ENCODE measurements at places on chromosomes 13 and 19.
A peak's percentile ranks its signal among the peaks of the same experiment; 100 is the strongest.

DNA sequence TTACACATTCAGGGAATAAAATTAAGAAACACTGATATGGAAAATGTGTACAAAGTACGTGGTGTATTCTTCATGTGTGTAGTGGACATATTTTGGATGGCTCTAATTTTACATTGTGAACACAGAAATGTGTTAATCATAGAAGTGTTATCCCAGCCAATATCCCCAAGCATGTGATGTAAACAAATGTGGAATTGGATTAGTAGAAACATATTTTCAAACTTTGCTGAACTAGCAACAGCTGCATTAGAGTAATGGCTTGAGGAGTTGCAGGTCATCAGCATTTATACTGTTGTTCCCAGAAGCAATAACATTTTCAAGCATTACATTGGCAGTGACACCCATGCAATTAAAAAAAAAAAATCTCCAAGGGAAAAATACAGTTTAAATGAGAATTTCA lies 600.6 kb downstream of the SLITRK1 start:
- no peak for DNase-seq

- no peak for DNase-seq
Measured at GRCh38 chr13:43572656-43573360, 214.0 kb downstream of the ENOX1 start.

GRCh38 chr13:60707878-60708277 lies 310.9 kb downstream of the TDRD3 start:
- DNase-seq: no peak

GRCh38 chr19:58181902-58182576 lies 822 bp upstream of the ZNF274 start:
- peak; percentile 60 for DNase-seq

DNA sequence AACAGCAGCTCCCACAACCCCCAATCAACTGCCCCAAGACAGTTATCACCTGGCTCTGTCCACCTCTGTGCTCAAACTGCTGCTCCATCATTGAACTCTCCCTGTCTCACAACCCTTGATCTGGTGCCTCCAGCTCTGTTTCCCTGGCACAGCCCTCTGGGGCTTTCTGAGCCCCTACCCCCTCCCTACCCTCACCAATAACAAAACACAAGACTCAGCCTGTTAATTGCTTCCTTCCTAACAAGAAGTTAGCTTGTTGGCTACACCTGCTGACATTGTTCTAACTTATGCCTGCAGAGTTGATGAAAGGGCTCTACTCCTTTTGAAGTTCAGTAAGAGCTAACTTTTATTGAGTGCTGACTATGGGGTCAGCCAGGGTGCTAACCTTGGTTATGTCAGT lies 99.4 kb upstream of the FNDC3A start:
- DNase-seq: no peak

GRCh38 chr19:16628984-16629691 lies 1.1 kb upstream of the MED26 start:
- no peak for DNase-seq

- no peak for DNase-seq
Measured at GRCh38 chr19:2488942-2489731, 13.2 kb downstream of the GADD45B start.

DNA sequence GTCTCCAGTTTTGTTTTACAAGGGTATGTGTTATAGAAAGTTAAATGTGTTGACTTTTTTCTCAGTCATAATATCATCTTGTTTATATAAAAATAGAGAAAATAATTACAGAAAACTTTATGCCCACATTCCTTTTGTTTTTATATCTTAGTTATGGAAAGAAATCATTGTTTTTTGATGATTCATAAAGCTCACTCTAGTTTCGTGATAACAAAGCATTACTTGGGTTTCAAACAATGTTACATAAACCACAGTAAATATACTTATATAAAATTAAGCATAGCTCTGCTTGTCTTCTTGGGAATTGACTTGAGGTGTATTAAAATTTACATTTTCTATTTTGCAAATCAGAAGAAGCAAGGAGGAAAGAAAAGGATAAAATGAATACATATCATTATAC lies 111.8 kb downstream of the SGCG start:
- DNase-seq: no peak

DNA sequence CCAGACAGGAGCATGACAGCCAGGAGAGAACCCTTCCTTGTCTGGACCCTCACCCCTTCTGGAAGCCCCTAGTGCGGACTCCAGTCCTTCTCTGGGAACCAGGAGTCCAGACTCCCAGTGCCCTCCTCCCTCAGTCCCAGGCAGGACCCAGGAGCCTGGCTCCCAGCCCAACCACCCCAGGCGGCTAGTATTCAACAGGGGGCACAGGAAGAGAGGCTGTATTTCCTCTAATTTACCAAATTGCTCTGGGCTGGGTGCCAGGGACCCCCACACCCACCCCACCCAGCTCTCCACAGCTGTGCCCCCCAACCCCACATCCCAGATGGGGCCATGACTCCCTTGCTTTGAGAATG lies 3.3 kb downstream of the GRIN2D start:
- DNase-seq: no peak

DNA sequence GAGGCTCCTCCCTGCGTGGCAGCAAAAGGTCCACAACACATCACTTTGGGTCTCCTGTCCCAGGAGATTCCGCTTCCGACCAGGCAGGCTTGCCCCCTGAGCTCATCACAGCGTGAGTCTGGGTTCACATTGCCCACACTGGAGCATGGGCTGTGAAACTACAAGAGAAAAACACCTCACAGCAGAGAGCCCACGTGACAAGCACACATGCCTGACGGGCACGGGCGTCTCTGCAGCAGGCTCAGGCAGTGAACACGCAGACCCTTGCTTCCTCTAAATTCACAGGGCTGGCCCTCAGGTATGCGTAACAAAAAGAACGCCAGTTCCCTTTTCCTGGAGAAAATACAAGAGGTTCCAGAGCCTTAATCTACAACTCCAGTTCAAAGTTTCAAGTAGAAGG lies 41.9 kb downstream of the RASA3 start:
- DNase-seq: no peak

GRCh38 chr13:113747291-113747833 lies 11.7 kb upstream of the TMEM255B start:
- no peak for DNase-seq

GRCh38 chr19:2334986-2335846 lies 6.7 kb downstream of the SPPL2B start:
- DNase-seq: no peak

- no peak for DNase-seq
Measured at GRCh38 chr13:23671897-23672296, 101.7 kb downstream of the TNFRSF19 start.

GRCh38 chr13:28958018-28958417 lies 137.9 kb downstream of the MTUS2 start:
- DNase-seq: no peak

DNA sequence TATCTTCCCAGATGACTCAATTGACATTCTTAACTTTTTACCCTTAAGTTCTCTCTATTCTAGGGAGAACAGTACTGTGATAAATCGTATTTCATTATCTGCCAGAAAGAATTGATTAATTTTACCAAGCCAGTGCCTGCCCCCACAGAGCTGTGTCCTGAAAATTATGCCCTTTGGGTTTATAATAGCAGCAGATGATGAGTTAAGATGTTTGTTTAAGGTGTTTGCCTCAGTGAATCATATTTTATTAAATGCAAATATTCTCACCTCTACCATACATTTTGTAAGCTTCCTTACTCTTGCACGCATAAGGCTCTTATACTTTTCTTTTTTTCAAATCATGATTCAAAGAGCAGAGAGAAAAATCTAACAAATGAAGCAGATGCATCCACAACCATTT lies 318.6 kb downstream of the DCT start:
- no peak for DNase-seq
